Activated naive CD4-positive, alpha-beta T cell (primary cell): ENCODE measurements at places on chromosomes 7 and 10.

- DNase-seq, result no peak
Measured at GRCh38 chr7:3806516-3806915, 505.5 kb downstream of the SDK1 start.

- no peak for DNase-seq
Measured at GRCh38 chr7:33009734-33010133, 52.5 kb downstream of the FKBP9 start.

DNA sequence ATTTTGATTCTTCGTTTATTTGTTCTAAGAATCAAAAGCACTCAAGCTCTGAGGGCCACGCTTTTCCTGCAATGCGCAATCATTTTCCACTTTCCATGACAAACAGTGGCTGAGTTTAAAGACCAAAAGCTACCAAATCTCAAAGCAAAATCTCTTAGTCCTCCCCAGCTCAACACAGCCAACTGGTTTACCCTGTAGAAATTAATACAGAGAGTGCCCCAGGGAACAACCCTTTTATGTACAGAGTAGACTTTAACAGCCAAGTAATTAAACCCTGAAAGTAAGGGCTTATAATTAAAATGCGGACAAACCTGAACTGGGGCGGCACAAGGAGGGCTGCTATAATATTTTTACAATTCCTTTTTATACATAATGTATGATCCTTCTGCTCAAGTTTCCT, 53.2 kb downstream of the FAM53B start:
- no peak for DNase-seq

GRCh38 chr10:70053841-70054288, 1.2 kb downstream of the MACROH2A2 start:
- DNase-seq, result no peak

GRCh38 chr10:78338717-78339116, 305.1 kb downstream of the RPS24 start:
- DNase-seq, result no peak

DNA sequence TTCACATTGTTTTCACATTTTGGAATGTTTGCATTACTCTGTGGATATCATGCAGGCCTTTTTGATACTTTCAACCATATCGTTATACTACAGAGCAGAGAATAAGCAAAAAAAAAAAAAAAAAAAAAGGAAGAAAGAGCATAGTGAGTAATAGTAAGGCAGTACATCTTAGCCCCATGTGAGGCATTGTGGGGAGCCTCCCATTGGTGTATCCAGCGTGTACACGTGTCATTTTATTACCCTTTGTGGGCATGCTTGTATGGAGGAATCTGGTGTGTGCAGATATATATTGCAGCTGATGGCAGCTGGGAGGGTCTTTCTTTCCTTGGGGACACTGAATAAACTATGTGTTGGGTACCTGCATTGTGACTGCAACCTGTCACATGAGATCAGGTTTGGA, 19.6 kb downstream of the R3HCC1L start:
- no peak for DNase-seq

DNA sequence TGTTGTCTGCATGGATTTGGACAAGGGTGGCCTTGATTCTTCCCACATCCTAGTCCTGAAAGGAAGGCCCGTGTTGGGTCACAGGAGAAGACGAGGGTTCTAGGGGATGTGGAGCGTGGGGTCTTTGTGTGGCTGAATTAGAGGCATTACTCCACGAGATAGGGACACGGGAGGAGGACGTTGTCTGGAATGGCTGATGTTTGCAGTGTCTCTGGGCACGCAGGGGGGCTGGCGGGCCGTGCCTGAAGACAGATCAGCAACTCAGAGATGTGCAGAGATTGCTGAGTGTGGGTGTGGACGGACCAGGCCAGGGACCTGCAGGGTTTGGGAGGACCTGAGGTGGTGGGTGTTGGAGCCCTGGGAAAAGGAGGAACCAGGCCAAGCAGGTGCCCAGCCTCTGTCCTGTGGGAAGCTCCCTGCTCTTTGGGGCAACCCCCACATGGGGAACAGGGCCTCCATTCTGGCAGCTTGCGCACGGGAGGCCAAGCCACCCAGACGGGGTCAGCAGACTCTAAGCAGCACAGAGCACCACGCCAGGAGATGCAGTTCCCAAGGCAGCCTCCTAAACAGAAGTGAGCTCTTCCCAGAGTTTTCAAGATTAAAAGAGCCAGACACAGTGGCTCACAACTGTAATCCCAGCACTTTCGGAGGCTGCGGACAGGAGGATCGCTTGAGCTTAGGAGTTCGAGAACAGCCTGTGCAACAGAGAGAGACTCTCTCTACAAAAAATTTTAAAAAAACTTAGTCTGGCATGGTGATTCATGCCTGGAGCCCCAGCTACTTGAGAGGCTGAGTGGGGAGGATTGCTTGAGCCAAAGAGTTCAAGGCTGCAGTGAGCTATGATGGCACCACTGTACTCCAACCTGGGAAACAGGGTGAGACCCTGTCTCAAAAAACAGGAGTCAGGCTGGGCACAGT, 71.0 kb upstream of the GTF2I start:
- DNase-seq, result no peak

GRCh38 chr10:123556736-123557135, 109.4 kb upstream of the GPR26 start:
- no peak for DNase-seq

- no peak for DNase-seq
Measured at GRCh38 chr10:71717551-71717951, 2.0 kb downstream of the C10orf105 start.

DNA sequence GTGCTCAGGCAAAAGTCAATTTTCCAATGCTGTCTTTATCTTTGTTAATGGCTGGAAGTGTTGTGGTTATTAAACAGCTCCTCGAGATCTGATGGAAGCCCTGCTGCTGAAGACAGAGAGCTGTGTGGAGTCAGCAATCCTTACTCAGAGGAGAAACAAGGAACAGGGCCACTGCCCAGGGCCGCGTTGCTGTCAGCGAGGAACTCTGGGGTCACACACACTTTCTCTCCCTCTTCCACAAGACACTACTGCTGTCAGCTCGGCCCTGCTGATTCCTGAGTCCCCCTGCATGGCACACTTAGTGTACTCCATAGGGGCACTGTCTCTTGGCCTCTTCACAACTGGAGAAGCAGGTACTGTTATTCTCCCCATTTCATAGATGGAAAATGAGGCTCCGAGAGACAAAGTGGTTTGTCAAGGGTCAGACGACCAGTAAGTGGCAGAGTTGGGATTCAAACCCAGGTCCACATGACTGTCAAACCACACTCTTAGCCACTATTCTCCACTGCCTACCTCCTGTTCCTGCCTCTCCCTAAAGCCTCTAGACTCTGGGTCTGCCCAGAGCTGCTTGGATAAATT, 29.3 kb upstream of the PDCD4 start:
- DNase-seq, result no peak

DNA sequence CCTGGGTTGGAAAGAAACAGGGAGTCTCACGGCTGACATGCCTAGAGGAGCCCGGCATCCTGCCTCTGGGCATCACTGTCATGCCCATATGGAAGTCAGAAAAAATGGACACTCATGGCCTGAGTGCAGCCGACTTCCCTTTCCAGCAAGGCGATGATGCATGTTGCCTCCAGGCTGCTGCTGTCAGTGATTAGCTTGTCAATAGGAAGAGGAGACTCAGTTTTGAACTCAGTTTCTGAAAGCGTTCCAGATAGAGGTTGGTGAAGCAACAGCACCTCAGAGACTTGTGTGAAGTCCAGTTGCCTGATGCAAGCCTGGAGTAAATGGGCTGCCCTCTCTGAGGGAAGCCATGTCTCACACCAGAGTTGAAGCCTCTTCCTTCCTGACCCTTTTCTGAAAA, 148.4 kb downstream of the TPST1 start:
- DNase-seq, result no peak

GRCh38 chr10:132096863-132097478, 31.2 kb downstream of the JAKMIP3 start:
- DNase-seq, result no peak

DNA sequence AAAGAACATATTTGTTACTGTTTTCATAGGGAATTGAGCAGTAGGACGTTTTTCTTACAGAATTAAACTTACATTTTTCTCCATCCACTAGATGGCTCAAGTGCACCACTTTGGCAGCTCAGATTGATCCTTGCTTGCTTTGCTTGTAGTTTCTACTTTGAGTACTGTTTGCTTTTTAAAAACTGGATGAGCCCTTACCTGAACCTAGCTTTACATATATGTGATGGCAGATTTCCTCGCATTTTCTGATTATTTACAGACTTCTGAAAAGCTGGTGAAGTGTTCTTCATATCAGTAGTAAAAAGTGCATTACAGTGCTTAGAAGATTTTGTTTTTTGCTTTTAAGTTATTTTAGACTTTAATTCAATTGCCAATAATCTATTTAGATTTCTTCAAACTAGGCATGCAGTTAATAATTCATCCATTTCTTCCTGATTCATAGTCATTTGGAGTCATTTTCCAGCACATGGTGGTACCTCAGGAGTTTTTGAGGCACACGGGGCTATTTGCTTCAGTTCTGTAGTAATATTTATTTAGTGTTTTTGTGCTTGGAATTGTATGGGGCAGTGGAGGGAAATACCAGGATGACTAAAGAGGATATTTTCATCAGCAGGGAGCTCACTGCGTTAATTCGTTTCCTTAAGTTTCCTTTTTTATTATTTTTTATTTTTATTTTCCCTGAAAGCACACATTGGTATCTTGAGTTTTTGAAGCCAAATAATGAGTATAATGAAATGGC, 57.3 kb downstream of the MAPK8 start:
- no peak for DNase-seq

GRCh38 chr10:62043421-62044021, 142.0 kb downstream of the ARID5B start:
- DNase-seq, result no peak

- no peak for DNase-seq
Measured at GRCh38 chr7:40709062-40709964, 574.5 kb downstream of the SUGCT start.

DNA sequence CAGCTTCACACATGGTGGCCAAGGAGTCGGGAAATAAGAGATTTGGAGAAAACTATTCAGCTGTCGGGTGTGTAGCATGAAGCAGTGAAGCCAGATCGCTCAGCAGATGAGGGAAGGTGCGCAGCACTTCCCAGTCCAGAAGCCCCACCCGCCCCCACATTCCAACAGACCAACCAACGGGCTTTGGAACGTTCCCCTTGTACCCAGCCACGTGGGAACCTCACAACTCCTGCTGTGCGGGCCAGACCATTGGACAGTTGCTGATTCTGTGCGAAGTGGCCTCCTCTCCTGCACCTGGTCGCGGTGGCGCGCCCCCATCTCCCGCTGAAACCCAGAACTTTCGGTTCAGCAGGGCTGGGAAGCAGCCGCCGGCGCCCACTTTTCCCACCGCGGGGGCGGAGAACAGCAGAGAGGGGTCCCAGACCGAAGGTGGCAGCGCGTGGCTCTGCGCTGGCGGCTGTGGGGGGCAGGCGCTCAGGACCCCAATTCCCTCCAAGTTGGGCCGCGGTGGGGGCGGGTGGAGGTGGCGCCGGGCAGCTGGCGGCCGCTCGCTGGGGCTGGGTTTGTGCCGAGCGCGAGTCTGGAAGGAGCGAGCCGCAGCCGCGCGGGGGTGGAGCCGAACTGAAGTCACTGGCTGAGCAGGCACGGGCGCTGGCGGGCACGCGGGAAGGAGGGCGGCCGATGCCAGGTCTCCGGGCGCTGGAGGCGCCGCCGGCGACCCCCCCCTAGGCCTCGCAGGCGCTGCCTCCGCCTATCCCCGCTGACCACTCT, 1301.5 kb upstream of the SORCS1 start:
- DNase-seq, result no peak

DNA sequence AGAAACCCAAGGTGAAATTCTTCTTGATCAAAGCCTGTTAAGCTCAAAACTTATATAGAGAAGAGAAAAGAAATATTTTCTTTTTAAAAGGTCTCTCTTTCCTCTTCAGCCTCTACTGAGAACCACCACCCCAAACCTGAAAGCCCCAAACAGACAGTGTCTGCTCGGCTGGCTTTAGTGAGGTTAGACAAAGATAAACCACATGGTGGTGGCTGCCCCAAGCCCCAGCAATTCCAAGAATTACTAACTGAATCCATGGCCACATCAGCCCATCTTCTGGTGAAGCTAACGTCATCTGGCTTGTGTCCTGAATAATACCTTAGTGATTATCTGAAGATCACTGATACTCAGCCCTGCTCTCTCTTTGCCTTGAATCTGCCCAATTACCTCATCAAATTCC, 275.0 kb downstream of the ELMO1 start:
- DNase-seq, result no peak

DNA sequence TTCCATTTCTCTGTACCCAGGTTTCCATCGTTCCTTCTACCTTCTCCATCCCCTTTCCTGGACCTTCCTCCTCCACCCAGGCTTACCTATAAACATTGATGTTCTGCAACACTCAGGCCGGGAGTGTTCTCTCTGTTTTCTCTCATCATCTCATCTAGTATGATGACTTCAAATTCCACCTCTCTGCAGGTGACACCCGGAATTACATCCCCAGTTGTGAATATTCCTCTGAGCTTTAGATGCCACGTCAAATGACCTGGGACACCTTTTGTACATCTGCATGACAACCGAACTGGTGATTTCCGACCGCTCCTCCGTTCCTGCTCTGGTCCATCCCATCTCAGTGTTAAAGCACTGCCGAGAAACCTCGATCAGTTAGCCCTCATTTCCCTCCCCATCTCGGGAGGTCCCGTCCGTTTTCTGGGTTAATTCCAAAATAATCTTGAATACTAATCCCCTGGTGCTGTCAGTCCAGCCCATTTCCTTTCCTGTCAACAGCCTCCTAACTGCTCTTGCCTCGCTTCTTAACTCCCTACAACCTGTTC, 76.7 kb upstream of the SAMD8 start:
- DNase-seq, result no peak

GRCh38 chr10:103125323-103126267, 67.5 kb downstream of the NT5C2 start:
- DNase-seq, result no peak

DNA sequence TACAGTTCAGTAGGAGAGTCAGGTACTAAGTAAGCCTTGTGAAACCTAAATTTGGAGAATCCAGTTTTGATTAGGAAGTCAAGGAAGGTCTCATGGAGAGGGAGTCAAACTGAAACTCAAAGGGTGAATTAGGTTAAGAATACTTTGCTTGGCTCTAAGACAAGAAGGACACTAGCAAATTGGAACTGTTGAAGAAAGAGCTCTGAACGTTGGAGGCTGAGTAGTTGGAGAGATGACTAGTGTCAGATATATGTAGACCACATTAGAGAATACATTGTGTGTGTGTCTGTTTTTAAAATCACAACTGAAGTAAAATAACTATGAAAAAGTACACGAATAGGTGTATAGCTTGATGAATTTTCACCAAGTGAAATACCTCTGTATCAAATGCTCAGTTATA, 6.3 kb downstream of the VPS26A start:
- DNase-seq, result no peak

- DNase-seq, result no peak
Measured at GRCh38 chr10:57102236-57102635, 741.2 kb upstream of the ZWINT start.

GRCh38 chr10:3907514-3907913, 122.5 kb upstream of the KLF6 start:
- no peak for DNase-seq
